Renal pelvis (tissue), 12 donors: ENCODE measurements at places on chromosomes 2 and 18. TPM values are rescaled to one million over a fixed set of nuclear protein-coding genes. Genes with fewer than 3 reads are reported as not detected.
A peak's percentile ranks its signal among the peaks of the same experiment; 100 is the strongest.

DNA sequence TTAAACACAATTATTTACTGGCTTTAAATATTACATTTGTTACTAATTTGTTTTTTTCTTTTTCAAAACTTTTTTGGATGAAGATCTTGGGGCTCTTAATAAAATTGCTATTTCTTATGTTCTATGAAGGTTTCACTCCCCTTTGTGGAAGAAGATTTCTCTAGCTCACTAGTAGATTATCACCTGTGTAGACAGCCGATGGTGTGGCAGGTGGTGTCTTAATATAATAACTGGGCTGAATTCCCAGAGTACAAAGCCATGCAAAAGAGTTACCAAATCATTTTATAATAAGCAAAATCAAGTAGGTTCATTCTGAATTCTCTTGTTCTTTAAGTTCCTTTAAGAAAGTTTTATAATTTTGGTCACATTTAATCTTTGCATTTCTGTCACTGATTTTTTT is 233.7 kb downstream of the CCDC102B start:
- DNase-seq: no peak

DNA sequence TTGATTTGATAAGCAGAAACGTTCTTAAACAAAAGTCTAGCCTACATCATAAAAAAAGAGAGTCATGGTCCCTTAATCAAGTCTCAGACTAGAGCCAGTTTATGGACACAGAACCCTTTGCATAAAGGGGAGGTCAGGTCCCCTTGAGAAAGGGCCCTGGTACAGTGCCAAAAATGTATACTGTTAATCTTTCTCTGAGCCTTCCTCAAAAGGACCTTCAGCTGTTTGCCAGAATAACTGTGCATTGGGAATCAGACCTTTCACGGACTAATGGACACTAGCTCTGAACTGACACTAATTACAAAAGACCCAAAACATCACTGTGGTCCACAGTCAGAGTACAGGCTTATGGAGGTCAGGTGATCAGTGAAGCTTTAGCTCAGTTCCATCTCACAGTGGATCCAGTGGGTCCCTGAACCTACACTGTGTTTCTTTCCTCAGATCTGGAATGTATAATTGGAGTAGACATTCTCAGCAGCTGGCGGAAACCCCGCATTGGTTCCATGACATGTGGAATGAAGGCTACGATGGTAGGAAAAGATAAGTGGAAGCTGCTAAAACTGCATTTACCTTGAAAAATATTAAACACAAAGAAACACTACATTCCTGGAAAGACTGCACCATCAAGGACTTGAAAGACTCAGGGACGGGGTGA is 151.4 kb downstream of the TMEFF2 start:
- DNase-seq: peak; percentile 14

DNA sequence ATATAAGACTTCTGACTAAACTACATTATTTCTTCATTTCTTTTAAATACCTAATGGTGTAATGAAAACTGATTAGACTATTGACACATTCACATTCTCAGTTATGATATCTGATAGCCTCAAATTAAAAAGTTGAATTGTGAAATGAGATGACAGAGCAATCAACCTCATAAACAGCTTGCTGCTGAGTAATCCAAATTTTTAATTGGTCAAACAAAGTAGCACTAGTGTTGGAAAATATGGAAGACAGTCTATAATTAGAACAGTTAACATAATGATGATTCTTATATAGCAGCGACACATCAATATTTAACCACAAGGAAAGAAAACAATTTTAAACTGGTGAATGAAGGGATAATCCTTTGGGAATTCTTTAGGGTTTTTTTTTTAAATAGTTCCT is 91.9 kb upstream of the LRP1B start:
- no peak for DNase-seq

DNA sequence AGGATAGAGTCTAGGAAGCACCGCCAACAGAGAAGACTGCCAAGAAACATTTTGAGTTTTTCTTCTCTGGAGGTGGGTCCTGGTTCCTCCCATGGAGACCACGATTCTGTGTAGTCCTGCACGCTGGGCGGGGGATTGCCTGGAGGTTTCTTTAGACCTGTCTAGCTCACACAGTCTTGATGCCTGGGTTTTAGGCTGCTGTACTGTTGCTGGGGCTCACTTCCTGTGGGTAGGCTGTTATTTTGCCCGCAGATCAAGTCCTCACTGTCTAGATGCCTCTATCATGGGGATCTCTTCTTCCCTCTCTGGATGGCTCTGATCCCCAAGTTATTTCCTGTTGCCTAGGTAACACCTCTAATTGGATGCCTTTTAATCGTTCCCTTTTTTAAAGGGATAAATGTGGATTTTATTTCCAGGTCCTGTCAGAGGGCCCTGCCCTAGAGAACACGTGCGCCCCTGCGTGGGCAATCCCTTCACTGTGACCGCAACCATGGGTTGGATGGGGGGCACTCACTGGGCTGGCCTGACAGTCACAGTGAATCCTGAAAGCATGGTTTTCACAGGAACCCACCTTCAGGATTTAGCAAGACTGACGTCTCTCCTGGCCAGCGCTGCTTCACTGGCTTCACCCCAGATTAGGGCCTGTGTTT is 115.7 kb downstream of the MSH2 start:
- no peak for DNase-seq

DNA sequence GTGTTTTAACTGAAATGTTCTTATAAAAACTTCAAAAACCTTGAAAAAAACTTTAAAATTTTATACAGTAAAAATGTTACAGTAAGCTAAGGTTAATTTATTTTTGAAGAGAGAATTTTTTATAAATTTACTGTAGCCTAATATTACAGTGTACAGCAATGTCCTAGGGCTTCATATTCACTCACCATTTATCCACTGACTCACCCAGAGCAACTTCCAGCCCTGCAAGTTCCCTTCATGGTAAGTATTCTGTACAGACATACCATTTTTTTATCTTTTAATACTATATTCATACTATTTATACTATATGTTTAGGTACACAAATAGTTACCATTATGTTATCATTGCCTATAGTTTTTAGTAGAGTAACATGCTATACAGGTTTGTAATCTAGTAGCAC is 396.7 kb upstream of the MMADHC start:
- no peak for DNase-seq

DNA sequence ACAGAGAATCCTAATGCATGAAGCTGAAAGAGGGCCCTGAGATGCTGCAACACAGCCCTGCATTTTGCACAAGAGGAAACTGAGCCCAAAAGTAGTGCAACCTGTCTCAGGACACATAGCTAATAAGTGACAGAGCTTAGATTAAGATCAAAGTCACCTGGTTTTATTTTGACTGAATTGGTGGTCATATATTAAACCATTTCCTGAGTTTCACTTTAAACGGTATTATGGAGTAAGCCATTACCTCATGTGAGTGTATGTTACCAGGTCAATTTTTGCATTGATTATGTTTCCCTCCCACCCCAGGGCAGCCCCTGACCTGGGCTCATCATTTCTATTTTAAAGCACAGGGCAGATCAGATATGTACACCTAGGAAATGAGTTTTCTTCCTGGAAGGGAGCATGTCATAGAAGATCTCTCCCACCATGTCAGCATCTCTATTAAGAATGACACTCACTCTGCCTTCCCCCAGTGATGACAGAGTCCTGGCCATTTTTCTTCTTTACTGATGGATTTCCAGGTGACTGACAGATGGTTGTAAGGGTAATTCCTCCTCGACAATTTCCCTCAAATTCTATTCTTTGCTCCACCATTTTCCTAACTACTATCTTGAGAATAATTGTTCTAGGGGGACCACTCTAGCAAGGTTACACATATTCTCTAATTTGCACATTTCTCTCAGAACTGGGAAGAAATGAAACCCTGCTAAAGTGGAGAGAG is 441.3 kb upstream of the SLC14A2 start:
- DNase-seq: peak; percentile 23

DNA sequence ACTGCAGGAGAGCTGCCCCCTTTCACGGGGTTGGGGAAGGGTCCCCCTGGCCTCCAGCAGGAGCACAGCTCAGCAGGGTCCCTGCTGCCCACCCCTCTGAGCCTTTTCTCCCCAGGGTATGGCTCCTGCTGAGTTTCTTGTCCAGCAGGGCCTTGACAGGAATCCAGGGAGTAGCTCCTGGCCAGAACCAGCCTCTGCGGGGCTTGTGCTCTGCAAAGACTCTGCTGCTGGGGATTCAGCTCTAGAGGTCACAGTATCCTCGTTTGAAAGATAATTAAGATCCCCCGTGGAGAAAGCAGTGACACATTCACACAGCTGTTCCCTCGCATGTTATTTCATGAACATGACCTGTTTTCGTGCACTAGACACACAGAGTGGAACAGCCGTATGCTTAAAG is 21.2 kb downstream of the FOSL2 start:
- no peak for DNase-seq

DNA sequence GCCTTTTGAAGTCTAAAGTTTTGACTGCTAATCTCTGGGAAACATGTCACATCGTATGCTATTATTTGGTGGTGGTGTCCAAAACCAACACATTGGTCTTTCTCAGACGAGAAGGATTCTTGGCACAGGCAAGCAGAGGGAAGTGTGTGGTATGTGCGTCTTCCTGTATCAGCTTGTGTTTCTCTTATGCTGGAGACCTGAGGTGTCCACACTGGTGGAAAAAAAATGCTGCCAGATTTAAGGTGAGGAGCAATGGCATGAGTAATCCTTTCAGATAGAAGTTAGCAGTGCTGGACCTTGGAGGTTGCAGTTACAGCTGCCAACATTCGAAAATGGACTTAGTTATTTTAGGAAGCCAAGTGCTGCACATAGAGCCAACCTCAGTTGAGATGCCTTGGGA is 11.7 kb upstream of the FHL2 start:
- DNase-seq: no peak

DNA sequence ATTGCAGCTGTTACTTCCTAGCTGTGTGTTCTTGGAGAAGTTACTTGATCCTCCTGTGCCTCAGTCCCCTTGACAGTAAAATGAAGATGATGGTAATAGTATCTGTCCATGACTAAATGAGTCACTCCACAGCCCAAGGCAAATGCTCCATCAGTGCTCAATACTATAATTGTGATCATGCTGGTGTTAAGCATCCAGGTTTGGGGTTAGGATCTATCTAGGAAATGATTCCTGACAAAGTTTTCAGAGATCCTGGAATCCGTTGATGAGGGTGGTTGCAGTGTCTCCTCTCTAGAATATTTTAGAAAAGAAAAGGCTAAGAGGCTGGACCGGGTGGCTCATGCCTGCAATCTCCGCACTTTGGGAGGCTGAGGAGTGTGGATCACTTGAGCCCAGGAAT is 2.7 kb upstream of the PRELID3A start:
- no peak for DNase-seq

DNA sequence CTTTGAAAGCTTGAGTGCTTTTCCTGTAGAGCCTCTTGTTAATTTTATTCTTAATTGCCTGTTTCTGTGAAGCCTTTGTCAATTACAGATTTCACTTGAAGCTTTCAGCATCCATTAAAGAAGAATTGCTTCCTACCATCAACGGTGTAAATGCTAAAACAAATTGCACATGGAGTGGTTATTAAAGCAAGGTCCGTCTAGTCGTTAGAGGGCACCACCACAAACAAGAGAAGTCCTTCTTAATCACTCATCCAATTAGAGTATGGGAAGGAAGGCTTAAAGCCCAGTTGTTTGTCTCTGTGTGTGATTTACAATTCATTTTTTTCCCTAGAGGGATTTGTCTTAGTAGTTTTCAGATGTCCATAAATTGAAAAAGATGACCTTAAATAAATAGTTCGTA is 1.6 kb downstream of the KCNJ3 start:
- DNase-seq: no peak

Gene ANKRD30B
- polyA plus RNA-seq: 0.14 TPM

Gene REG1A
- not detected for polyA plus RNA-seq

Gene FAM124B
- polyA plus RNA-seq: 2.3 TPM

Gene SP5
- 0.80 TPM for polyA plus RNA-seq

Gene ITPRIPL1
- 5.2 TPM for polyA plus RNA-seq

Gene BOLA3
- polyA plus RNA-seq: 27.5 TPM

Gene ABCG5
- polyA plus RNA-seq: 0.40 TPM

Gene EN1
- polyA plus RNA-seq: not detected
